AG10803 (cell line): ENCODE measurements at places on chromosomes 11 and 22.

DNA sequence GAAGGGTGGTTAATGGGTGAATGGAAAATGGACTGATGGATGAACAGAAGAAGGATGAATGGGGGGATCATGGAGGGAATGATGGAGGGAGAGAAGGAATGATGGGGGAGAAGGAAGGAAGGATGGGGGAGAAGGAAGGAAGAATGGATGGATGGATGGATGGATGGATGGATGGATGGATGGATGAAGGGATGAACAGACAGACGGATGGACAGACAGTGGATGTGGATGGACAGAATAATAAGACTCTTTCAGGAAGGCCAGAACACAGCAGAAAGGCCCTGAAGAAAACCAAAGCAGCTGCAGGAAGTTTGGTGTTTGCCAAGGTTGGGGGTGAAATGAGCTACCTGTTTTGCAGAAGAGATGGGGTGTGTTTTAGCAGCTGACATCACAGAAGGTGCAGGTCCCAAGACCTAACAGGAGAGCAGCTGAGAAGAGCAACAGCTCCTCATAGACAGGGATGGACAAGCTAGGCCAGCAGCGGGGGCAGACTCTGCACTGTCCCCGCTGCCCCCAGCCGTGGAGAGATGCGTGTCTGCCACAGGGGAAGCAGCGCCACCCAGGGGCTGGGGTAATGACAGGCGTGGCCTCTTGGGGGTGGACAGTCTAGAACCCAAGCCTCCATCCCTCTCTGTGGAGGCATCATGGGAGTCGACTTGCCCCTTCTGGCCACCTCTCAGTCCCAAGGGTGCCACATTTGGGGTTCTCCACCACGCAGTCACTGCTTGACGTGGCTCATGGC lies 17.9 kb downstream of the C1QTNF6 start:
- DNase-seq, result no peak

DNA sequence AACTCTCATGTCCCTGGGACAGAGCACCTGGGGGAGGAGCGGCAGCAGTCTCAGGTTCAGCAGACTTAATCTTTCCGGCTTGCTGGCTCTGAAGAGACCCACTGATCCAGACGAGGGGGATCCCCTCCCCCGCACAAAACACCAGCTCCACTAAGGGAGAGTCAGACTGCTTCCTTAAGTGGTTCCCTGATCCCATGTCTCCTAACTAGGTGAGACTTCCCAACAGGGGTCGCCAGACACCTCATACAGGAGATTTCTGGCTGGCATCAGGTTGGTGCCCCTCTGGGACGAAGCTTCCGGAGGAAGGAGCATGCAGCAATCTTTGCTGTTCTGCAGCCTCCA lies 157.2 kb upstream of the TMEM45B start:
- no peak for DNase-seq

GRCh38 chr11:360326-361280 lies 8.7 kb upstream of the B4GALNT4 start:
- DNase-seq, result no peak

- DNase-seq, result no peak
Observed at GRCh38 chr11:71358122-71358728, 90.0 kb downstream of the DHCR7 start.

- DNase-seq, result no peak
Observed at GRCh38 chr11:13333456-13333957, 55.9 kb downstream of the BMAL1 start.

DNA sequence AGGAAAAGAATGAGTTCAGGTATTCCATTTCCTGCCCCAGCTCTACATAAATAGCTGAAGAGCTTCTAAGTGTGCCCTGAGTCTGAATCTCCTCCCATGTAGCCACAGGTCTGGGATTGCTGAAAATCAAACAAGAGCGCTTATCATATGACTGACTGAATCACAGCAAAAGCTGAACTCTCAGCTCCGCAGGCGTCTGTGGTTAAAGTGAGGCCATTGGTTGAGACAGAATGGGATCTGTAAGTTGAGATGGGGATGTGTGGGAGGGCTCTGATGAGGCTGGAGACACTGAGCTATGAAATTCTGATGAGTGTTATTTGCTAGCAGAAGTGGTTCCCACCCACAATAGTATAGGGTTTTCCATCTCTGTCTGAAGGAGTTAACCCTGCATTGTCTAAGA lies 637.0 kb downstream of the OPCML start:
- no peak for DNase-seq

- DNase-seq, result no peak
Observed at GRCh38 chr11:128626913-128627665, 39.7 kb upstream of the ETS1 start.

DNA sequence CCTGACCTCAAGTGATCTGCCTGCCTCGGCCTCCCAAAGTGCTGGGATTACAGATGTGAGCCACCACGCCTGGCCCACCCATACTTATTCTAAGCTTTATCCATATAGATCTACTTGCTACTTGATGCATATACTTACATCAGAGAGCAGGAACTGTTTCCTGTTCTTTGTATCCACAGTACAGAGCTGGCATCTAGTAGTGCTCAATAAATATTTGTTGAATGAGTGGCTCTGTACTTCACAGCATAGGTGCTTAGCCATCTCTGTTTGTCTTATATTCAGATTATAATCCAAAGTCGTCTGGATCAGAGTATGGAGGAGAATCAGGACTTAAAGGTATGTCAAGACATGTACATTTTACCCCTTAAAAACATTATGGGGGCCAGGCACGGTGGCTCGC lies 38.6 kb upstream of the DLAT start:
- DNase-seq, result no peak

DNA sequence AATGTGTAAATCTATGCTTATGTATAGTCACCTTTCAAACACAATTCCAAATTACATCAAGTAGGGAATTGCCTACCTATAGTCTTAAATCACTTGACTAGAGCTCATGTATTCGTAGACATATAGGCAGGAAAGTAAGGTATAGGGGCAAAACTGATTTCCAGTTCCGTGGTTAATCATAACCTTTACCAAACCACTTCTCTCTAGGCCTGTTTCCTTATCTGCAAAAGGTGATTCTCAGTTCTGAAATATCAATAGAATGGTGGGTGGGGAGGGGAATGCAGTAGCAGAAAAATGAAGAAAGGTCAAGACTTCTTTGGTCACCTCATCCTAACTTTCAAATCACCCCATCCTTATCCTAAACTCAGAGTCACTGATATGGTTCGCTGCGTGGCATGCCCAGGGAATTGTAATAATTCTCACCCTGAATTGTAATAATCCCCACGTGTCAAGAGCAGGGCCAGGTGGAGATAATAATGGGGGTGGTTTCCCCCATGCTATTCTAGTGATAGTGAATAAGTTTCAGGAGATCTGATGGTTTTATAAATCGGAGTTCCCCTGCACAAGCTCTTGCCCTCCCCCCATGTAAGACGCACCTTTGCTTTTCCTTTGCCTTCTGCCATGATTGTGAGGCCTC lies 1.9 kb upstream of the ANO5 start:
- no peak for DNase-seq

- no peak for DNase-seq
Observed at GRCh38 chr11:86637988-86638387, 34.4 kb downstream of the ME3 start.

DNA sequence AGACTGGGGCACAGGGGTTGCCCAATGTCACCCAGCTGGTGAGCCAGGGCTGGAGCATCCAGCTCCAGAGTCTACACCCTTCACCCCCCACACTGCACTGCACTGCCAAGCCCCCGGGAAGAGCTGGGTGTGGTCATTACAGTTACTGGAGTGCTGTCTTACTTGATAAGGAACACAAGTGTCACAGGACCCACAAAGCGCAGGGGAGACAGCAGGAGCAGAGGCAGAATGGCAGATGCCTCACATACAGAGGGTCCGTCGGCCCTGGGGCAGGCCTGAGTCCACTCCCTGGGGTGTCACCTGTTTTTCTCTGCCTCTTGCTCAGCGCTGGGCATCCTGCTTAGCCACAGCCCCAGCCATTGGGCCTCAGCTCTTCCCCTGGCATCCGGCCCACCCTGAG lies 7.7 kb downstream of the IL2RB start:
- no peak for DNase-seq

GRCh38 chr11:87359401-87359800 lies 321.7 kb downstream of the TMEM135 start:
- DNase-seq, result no peak

DNA sequence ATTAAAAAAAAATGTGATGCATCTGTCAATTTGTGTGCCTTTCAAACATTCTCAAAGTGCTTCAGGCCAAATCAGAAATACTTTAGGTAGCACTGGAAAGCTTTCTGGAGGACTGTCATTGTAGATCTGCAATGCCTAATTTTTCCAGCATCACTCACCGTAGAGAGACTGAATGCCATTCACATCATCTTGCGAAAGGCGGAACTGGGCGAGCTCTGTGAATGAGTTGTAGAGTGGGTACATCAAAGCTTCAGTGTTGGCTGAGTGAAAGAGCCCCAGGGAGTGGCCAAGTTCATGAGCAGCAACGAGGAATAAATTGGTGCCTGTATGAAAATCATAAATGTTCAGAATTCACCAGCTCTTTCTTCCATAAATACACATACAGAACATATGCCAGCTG lies 4.0 kb downstream of the MMP10 start:
- DNase-seq, result no peak

- no peak for DNase-seq
Observed at GRCh38 chr11:29755474-29755873, 261.4 kb downstream of the KCNA4 start.

GRCh38 chr11:123082977-123083376 lies 21.0 kb upstream of the HSPA8 start:
- DNase-seq, result no peak

DNA sequence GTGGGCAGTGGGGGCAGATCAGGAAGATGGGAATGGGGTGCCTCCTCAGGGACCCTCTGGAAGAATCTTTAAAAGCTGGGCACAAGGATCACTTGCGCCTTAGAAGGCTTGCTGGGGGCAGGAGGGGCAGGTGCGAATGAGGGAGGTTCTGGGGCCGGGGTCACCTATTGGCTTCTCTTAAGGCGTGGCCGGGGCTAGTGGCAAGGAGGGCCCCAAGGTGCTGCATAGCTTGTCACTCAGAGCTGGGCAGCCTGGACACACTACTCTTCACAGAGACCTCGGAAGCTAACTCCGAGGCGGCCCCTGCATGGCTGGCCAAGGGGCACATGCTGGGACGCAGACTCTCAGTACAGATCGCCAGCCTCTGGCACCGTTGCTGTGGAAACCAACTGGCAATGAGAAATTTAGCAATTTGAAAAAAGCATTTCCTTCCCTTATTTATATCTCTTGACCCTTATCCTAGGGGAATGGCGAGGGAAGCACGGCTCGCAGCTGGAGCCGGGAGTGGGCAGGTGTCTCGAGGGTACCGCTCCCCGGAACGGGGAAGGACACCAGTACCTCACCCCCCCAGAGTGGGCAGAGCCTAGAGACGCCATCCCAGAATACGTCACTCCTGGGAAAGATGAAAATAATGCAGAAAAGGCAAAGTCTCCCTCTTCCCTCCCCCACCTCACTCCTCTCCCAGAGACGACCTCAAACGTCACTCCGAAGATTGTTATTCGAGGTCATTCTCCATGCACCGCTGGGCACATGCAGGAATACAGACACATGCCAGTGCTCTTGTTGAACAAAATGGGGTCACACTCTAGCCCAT lies 188.1 kb downstream of the CTTN start:
- no peak for DNase-seq

DNA sequence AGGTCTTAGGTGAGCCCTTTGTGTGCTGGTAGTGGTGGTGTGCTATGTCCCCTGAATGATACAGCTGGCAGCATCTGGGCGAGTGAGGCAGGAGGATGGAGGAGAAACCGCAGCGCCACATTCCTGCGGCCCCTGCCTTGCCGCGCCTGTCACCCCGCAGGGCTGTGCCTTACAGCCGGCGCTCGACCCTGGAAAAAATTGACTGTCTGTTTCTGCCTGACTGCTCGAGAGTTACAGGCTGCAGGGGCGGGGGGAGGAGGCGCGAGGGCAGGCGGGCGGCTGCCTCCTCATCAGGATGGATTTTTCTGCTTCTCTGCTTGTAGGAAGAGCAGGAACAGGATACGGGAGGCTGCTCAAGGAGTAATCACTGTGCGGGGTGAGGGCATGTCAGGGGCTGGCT lies 443.4 kb downstream of the MIAT start:
- peak; percentile 82 for DNase-seq

GRCh38 chr11:19380375-19380774 lies 139.6 kb upstream of the E2F8 start:
- DNase-seq, result peak; percentile 85

- DNase-seq, result peak; percentile 88
Observed at GRCh38 chr11:126359431-126360048, 4.1 kb downstream of the ST3GAL4 start.

DNA sequence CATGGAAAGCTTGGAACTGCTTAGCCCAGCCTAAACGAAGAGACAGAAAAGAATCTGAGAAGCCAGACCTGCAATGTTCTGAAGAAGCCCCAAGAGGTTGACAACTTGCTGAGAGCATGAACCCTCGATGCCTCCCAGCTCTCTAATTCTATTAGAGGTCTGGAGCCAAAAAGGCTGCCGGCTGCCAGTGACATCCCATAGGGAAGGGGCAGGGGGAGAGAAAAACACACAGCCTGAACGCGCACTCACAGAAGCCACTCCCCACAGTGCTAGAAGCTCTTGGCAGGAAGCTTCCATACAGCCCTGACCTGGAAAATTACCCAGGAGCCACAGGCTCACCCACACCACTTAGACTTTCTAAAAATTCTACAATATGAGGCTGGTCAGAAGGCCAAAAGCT lies 18.3 kb downstream of the POLDIP3 start:
- no peak for DNase-seq

DNA sequence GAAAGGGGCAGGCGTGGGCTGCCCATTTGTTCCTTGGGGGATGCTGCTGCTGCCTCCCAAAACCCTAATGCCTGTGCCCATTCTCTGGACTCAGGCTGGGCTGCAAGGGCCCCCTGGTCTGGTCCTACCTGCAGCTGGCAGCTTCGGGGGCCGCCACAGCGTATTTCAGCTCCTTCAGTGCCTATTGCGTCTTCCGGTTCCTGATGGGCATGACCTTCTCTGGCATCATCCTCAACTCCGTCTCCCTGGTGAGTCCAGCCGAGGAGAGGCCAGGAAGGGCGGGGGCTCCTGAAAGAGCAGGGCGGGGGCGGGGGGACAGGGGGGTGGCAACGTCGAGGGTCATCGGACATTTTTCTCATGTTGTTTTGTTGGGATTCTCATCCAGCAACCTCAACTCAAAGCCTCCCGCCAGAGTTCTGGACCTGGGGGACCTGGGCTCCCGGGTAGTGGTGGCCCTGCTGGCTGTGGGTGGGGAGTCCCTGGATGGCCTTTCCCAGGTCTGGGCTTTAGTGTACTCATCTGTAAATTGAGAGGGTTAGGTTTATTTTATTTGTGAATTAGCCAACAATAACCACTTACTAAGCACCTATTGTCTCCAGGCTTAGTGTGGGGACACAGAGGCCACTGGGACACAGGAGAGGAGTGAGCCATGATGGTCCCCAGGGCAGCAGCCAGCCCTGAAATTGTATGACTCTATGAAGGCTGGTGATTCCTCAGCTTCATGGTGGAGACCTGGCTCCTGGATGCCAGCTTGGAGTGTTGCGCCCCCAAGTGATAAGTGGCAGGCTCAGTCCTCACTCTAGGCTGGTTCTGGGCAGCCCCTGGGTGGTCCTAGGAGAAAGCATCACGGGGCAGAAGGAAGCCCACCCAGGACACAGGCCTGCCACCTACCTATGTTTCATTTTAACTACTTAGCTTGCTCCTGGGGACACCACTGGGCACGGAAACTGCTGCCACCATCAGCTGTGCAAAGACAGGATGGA lies 36.0 kb downstream of the CAPN1 start:
- DNase-seq, result no peak

- no peak for DNase-seq
Observed at GRCh38 chr22:47591709-47592108, 829.3 kb downstream of the TBC1D22A start.
